ENCODE measurements at places on chromosomes 2 and 18. TPM values are rescaled to one million over a fixed set of nuclear protein-coding genes. Genes with fewer than 3 reads are reported as not detected.

- no peak for DNase-seq
These were observed 207.8 kb upstream of the SMAD2 start for GRCh38 chr18:48138210-48138609.

DNA sequence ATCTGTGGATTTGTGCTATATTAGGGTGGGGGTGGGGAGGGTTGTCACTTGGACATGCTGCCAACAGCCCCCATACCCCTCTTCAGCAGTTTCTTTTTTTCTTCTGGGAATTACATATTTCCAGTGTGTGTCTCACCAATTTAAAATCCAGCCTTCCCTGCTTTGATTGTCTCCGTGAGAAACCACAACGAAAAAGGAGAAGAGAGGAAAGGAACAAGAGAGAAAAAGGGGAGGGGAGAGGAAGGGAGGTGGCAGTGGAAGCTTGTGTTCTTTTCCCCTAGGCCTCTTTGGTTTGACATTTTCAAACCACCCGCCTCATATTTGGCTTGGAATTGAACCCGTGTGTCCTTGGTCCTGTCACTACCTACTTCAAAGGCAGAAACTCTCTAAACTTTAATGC, 860 bp downstream of the CTNNA2 start:
- no peak for DNase-seq

GRCh38 chr2:205187731-205188130, 494.6 kb upstream of the NRP2 start:
- DNase-seq = no peak

Gene SLC14A1
- polyA plus RNA-seq = 0.05 TPM

All from mammary epithelial cell (primary cell).